CD4-positive, CD25-positive, alpha-beta regulatory T cell (primary cell): ENCODE measurements at places on chromosomes 2 and 18. TPM values are rescaled to one million over a fixed set of nuclear protein-coding genes. Genes with fewer than 3 reads are reported as not detected.

DNA sequence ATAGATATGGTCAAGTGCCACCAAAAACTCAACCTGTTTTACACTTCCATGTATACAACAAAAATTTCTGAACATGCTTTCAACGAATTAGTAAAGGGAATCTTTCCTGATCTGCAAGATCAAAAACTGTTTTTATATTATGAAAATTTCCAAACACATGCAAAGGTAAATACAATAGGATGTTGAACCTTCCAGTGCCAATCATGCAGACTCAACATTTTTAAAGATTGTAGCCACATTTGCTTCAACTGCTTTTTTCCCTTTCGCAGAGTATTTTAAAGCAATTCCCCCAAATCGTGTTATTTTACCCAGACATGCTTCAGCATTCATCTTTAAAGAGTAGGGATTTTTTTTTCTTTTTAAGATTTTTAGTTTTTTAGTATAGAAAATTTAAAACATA lies 40.3 kb downstream of the UBR3 start:
- H3K4me1 ChIP-seq: no peaks in the 10 kb centered on the region
- H3K4me3 ChIP-seq: no peak overlapping the region
- no peak for DNase-seq
- no peaks in the 10 kb centered on the region for H3K27me3 ChIP-seq

LHCGR gene
- not detected for total RNA-seq

DNA sequence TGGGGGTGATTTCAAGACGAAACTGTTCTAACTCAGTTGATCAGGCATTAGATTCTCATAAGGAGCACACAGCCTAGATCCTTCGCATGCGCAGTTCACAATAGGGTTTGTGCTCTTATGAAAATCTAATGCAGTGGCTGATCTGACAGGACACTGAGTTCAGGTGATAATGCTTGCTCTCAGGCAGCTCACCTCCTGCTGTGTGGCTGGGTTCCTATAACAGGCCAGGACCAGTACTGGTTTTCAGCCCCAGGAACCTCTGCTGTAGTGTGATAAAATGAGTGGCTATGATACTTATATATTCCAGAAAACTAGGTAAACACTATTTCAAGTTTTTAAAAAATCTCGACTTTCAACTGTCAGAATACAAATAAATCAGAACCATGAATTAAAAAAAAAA lies 271.4 kb downstream of the GALNT13 start:
- no peaks in the 10 kb centered on the region for H3K36me3 ChIP-seq
- no peaks in the 10 kb centered on the region for H3K4me1 ChIP-seq
- H3K27me3 ChIP-seq: no peaks in the 10 kb centered on the region
- H3K27ac ChIP-seq: no peak overlapping the region

GRCh38 chr2:223075301-223076270 lies 23.6 kb downstream of the KCNE4 start:
- no peaks in the 10 kb centered on the region for H3K36me3 ChIP-seq
- no peak overlapping the region for H3K27ac ChIP-seq
- no peaks in the 10 kb centered on the region for H3K27me3 ChIP-seq
- no peaks in the 10 kb centered on the region for H3K4me1 ChIP-seq
- no peak for DNase-seq
- H3K4me3 ChIP-seq: no peak overlapping the region

DNA sequence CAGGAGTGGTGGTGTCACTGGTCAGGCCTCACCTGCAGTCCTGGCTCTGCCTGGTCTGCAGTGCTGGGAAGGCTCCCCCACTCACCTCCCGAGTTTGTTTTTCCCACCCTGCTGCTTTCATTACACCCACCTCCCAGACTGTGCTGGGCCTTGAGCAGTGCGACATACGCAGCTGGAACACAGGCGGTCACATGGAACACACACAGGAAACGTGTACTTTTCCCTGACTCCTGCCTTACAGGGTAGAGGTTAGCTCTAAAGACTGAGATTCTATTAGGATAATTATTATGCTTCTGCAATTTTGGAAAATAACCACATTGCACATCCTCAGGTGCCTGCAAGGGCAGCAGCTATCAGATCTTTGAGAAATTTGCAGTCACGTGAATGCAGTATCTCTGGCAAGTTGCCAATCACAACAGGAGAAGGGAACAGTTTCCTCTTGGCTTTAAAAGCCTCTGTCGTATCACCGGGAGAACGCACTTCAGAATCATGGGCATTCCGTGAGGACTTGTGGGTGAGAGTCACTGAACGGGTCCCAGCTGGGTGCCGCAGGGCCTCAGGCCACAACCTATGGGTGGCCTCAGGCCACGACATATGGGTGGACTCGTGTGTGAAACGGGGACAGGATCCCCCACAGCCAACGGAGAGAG lies 136.5 kb downstream of the ZNF236 start:
- no peaks in the 10 kb centered on the region for H3K27me3 ChIP-seq
- peaks cover 5% of the 10 kb centered on the region for H3K4me1 ChIP-seq
- no peak overlapping the region for H3K4me3 ChIP-seq
- DNase-seq: no peak
- H3K36me3 ChIP-seq: peaks cover 60% of the 10 kb centered on the region
- no peak overlapping the region for H3K27ac ChIP-seq

DNA sequence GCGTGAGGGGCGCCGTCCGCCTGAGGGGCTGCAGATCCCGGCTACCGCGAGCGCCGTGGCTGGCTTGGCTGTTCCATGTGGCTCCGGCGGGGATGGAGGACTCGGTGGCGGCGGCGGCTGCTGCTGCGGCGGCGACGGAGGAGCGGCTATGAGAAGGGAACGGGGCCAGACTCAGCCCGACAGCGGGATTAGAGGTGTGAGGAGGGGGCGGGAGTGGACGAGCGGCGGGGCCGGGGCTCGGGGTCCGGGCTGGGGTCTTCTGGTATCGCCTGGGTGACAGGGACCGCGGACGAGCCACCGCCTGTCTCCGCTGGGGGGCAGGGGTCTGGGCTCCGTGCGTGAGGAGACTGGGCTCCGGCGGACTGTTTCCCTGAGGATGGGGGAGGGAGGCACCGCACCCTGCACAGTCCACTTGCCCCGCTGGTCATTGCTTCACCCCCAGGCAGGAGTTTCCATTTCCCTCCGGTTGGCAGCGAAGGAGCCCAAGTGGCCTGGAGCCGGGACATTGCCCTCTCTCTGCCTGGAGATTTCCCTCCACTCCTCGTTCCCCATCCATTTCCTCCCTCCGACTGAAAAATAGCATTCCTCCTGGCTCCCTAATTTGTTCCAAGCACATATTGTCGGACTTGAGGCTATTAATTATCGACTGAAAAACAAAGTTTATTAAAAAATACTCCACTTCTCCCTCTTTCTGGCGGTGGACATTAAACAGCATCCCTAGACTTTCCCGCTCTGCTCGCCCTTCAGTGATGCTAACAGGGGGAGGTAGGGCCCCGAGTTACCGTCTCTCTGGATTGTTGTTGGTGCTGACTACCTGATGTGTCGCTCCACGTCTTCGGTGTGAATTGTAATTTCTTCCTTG lies 577 bp downstream of the EHBP1 start:
- H3K27ac ChIP-seq: peak overlapping the region; percentile 38
- H3K4me1 ChIP-seq: peaks cover 27% of the 10 kb centered on the region
- H3K36me3 ChIP-seq: no peaks in the 10 kb centered on the region
- no peaks in the 10 kb centered on the region for H3K27me3 ChIP-seq
- peak overlapping the region; percentile 80 for H3K4me3 ChIP-seq

GRCh38 chr2:232013701-232014353 lies 52.3 kb downstream of the DIS3L2 start:
- no peak overlapping the region for H3K27ac ChIP-seq
- no peak overlapping the region for H3K4me3 ChIP-seq
- H3K4me1 ChIP-seq: no peaks in the 10 kb centered on the region
- no peak for DNase-seq

- H3K4me3 ChIP-seq: no peak overlapping the region
- H3K36me3 ChIP-seq: no peaks in the 10 kb centered on the region
- DNase-seq: no peak
- no peak overlapping the region for H3K27ac ChIP-seq
- no peaks in the 10 kb centered on the region for H3K4me1 ChIP-seq
Observed at GRCh38 chr2:66405473-66405872, 29.5 kb upstream of the MEIS1 start.

DNA sequence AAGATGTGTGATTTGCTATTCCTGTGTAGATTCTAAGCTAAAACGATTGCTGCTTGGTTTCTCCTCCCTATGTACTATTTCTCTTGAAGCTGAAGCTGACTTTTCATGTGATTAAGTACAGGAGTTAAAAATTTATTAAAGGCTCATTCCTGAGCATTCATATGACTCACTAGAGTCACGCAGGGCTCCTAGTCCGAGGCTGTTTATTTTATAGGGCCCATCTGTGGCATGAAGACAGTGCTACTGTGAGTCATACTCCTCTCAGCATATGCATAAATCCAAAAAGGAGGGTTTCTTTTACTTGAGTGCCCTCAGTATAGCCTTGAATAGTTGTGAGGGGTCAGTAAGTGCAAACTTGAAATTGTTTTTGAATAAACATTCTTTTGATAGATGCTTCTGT lies 378.8 kb downstream of the PTPRM start:
- H3K4me1 ChIP-seq: no peaks in the 10 kb centered on the region
- DNase-seq: no peak
- H3K4me3 ChIP-seq: no peak overlapping the region
- no peak overlapping the region for H3K27ac ChIP-seq

DNA sequence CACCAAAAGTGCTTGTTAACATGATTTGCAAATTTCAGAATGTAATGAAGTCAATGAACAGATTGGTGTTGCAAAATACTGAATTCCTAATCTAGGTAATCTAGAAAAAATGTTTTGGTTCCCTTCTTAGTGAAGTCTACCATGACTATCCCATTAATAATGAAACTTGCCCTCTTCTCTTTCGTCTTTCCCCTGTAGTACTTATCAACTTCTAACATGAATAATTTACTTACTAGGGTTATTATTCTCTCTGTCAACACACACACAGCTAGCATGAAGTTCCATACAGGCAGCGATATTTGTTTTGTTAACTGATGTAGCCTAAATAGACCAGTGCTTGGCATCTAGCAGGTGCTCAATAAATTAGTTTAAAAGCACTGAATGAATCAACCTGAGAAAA lies 160.2 kb downstream of the NCK2 start:
- H3K4me1 ChIP-seq: peaks cover 18% of the 10 kb centered on the region
- H3K4me3 ChIP-seq: no peak overlapping the region
- H3K27ac ChIP-seq: no peak overlapping the region
- no peaks in the 10 kb centered on the region for H3K36me3 ChIP-seq

DNA sequence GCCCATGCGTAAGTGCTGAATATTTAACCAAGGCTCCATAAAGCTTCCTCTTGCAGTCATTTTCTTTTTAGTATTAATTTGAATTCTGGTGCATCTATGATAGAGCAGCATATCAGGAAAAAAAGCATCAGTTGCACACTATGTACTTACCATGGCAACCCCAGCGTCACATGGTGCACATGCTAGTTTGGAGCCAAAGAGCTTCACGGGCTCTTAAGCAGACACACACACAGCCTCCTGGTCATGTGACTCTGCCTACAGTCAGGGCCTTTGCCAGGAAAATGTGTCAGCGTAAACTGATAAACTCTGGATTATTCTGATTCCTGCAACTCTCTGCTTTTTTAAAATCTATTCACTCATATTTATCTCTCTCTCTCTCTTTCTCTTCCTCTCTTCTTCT lies 30.2 kb downstream of the NYAP2 start:
- H3K4me3 ChIP-seq: no peak overlapping the region
- DNase-seq: no peak
- H3K27ac ChIP-seq: no peak overlapping the region
- no peaks in the 10 kb centered on the region for H3K4me1 ChIP-seq
- no peaks in the 10 kb centered on the region for H3K27me3 ChIP-seq
- H3K36me3 ChIP-seq: no peaks in the 10 kb centered on the region

NYAP2 gene
- total RNA-seq: 0.20 TPM

SOS1 gene
- total RNA-seq: 50.4 TPM

DNA sequence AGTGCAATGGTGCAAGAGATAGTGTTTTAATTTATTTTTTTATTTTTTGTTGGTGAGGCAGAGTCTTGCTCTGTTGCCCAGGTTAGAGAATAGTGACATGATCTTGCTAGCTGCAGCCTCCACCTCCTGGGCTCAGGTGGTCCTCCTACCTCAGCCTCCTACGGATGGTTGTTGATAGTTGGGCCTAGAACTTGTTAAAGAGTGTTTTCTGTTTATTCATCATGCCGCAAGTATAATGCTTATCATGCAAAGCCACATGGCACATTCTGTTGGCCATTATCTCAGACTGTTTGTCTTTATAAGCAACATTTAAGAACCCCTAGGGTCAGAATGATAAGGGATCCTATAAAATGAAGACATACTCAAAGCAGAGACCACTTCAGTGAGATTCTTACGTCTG lies 1.7 kb downstream of the UGGT1 start:
- H3K36me3 ChIP-seq: peaks cover 22% of the 10 kb centered on the region
- no peaks in the 10 kb centered on the region for H3K27me3 ChIP-seq
- peaks cover 20% of the 10 kb centered on the region for H3K4me1 ChIP-seq

DNA sequence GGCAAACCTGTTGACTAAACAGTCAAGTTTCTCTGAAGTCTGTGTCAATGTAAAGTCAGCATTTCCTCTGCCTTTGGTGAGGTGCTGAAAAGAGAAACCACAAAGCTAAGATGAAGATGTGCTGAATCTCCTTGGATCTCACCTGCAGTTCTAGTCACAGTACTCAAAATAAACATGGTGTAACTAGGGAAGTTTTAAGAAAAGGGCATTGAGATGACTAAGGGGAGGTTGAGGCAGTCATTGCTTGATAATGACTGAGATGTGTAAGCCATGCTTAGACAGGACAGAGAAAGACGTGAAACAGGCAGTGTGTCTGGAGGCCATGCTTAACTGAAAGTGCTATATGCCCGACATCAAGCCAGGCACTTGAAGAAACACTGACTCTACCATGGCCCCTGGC lies 1010.0 kb upstream of the CELF4 start:
- H3K27ac ChIP-seq: peak overlapping the region; percentile 45
- H3K4me3 ChIP-seq: peak overlapping the region; percentile 8
- DNase-seq: peak; percentile 65
- no peaks in the 10 kb centered on the region for H3K27me3 ChIP-seq
- H3K36me3 ChIP-seq: no peaks in the 10 kb centered on the region

NAT8 gene
- not detected for total RNA-seq

SERPINB5 gene
- not detected for total RNA-seq

DNA sequence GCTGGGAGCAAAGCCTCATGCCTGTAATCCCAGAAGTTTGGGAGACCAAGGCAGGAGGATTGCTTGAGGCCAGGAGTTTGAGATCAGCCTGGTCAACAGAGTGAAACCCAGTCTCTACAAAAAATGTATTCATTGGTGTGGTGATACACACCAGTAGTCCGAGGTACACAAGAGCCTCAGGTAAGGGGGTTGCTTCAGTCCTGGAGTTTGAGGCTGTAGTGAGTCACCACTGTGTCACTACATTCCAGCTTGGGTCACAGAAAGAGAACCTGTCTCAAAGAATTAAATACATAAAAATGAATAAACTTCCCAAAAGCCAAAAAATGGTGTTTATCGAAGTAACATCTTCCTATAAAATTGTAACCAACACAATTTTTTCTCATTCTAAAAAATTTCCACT lies 568.1 kb upstream of the LINC00305 start:
- DNase-seq: no peak
- no peaks in the 10 kb centered on the region for H3K4me1 ChIP-seq
- H3K27me3 ChIP-seq: no peaks in the 10 kb centered on the region
- no peak overlapping the region for H3K27ac ChIP-seq
- no peak overlapping the region for H3K4me3 ChIP-seq

CD8B2 gene
- not detected for total RNA-seq

- DNase-seq: peak; percentile 72
- no peaks in the 10 kb centered on the region for H3K36me3 ChIP-seq
- no peak within 1 kb of the TSS for H3K27ac ChIP-seq
- H3K4me3 ChIP-seq: peak within 1 kb of the TSS; percentile 68
- peaks cover 9% of the 10 kb centered on the region for H3K27me3 ChIP-seq
Observed at GRCh38 chr18:58043491-58044369, at the start of gene NEDD4L. Gene NEDD4L (plus strand): TSS chr18:58044226. CDS start chr18:58044661, 435 bp downstream.
